ENCODE measurements at places on chromosomes 16 and 17.

GRCh38 chr17:72710834-72711233 is 381.7 kb downstream of the SLC39A11 start:
- no peak for DNase-seq

GRCh38 chr16:30186782-30187555 is 3.6 kb downstream of the CORO1A start:
- DNase-seq, result peak; percentile 91

GRCh38 chr16:55510185-55510805 is 1.4 kb downstream of the LPCAT2 start:
- DNase-seq, result no peak

GRCh38 chr16:11067697-11068141 is 123.4 kb downstream of the CLEC16A start:
- no peak for DNase-seq

GRCh38 chr16:67562918-67563707 is 787 bp downstream of the CTCF start:
- DNase-seq, result peak; percentile 59

DNA sequence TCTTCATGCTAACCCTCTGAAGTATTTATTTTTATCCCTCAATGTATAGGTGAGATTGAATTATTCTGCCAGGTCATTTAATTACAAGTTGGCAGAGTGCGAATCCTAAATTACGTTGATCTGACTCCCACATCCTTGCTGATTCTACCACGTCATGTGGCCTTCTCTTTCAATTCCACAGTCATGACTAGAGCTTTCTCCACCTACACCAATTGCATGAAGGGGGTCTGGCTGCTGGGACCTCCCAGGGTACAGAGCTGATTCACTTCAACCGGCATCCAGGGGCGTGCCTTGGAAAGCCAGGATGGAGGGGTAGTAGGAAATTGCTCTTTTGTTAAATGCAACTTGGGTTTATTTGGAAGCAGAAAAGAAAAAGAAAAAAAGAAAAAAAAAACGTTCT is 41.1 kb upstream of the CDH13 start:
- DNase-seq, result no peak

GRCh38 chr16:76926595-76926994 is 264.4 kb upstream of the MON1B start:
- no peak for DNase-seq

DNA sequence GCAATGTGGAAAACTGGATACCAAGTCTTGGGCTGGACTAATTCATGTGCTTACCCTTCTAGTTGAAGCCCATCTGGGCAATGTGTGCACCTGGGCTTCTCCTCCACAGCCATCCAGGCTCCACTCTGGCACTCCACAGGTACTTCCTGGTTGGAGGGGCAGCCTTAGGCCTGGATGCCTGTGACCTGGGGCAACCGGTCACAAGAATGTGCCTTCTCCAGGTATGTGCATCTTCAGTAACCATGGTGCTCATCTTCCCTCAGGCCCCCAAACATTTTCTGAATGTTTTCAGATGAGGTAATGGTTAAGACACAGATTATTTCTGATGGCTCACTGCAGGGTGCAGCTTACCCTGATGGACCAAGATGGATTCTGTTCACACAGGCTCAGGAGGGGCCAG is 11.1 kb downstream of the C16orf86 start:
- no peak for DNase-seq

DNA sequence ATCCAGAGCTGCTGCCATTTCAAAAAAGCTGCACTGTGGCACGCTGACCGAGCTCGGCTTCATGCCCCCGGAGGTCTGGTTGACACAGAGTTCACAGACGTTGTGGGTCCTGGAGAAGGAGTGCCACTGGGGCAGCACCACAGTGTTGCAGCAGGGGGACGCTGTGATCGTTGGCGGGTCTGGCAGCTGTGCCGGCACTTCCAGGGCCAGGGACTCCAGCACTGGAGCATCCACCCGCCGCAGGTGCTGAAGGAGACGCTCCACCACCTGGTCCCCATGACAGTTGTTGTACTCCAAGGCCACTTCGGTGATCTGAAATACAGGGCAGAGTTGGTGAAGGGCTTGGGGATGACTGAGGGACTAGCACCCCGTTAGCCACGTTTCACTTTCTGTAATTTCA is 23.5 kb downstream of the SNN start:
- no peak for DNase-seq

DNA sequence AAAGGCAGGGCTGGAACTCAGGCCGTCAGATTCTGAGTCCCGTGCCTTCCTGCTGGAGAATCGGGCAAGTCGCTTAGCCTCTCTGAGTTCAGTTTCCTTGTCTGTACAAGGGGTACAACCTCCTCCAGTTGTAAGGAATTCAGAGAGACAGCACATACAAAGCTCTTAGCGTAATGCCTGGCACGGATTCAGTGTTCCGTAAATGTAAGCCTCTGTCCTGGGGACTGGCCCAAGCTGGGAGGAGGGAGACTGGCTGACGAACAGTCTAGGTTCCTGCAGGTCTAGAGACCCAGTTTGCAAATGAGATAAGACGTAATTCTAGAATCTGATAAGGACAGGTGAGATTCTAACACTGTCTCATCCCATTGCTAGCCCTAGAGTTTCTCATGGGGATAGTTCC is 9.9 kb downstream of the METTL22 start:
- DNase-seq, result no peak

DNA sequence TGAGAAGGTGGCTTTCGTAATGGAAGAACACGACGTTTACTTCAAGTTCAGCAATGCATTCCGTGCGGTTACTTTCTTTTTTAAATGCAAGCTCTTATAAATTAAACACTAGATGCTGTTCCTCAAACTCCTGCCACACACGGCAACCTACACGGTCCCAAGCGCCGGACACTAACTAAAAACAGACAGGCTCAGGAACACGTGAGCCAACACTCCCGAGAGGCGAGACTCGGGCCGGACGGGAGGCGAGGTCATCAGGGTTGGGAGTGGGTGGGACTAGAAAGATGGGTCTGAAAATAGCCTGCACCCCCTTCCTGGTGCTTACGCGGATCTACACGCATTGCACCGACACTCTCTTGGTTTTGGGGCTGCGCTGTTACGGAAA is 6.4 kb downstream of the CLCN7 start:
- no peak for DNase-seq

- DNase-seq, result no peak
Observed at GRCh38 chr17:74239172-74239571, 25.8 kb downstream of the TTYH2 start.

DNA sequence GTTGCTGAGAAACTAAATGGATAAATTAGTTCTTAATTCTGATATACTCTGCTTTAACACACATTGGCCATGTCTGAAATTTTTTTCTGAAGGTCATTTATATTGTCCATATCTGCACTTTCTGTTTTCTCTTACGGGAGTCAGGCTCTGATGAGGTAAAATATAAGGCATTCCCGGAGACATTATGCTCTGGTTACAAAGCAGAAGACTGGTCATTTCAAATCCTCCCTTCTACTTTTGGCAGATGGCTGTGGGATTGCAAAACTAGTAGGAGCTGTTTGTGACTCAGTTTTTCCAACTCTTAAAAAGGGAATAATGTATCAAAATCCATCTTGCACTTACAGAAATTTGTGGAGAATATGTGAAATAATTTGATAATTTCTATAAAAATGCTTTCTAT is 92.2 kb upstream of the CPHXL start:
- DNase-seq, result no peak

GRCh38 chr16:49499869-49500610 is 126.4 kb downstream of the C16orf78 start:
- DNase-seq, result no peak

DNA sequence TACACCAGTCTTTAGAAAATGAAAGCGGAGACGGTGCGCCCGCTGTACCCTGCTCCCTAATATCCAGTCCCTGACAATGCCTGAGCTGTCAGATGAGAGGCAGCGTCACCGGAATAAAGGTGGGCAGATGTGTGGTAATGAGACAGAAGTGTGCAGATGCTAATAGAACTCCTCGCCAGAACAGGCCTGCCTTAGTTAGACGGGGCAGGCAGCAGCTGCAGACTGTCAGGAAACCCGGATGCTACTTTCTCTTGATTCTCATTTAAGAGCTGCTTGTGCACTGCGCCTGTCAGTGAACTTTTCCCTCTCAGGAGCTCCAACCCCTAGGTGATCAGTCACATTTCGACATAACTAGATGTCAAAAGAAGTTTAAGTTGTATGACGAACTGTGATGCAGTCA is 221.8 kb upstream of the IRX3 start:
- DNase-seq, result no peak

DNA sequence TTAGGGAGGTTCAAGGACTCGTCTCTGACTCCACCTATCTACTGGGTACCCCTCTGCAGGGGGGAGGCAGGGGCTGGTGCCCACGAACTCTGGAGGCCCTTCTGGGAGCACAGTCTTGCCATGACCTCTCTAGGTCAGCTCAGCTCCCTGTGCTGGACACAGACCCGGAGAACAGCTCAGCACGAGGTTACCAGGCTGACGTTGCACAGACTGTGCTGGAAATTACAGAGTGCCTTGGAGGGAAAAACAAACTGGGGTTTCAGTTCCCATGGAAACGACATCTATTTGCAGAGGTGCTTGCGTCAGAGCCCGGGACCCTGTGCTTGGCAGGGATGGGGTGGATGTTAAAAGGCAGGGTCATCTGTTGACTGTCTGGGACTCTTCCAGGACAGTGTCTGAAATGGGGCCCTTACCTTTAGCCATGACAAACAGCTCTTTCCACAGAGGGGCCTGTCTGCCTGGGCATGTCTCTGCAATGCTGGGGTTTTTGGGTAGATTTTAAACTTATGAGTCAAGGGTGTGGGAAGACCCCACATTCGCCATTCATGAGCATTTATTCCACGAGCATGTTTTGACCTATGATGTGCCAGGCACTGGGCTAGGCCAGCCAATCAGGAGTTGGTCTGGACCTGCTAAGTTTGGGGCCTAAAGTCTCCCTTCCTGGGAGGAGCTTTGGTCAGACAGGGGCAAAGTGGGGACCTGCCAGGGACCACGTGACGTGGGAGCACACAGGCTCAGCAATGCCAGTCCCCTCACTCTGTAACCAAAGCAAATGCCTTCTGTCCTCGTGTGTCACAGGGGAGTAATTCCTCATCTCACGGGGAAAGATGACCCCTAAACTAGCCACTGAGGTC is 22.5 kb downstream of the CCR7 start:
- DNase-seq, result peak; percentile 50

- no peak for DNase-seq
Observed at GRCh38 chr17:47864791-47865216, 13.8 kb upstream of the SP6 start.

DNA sequence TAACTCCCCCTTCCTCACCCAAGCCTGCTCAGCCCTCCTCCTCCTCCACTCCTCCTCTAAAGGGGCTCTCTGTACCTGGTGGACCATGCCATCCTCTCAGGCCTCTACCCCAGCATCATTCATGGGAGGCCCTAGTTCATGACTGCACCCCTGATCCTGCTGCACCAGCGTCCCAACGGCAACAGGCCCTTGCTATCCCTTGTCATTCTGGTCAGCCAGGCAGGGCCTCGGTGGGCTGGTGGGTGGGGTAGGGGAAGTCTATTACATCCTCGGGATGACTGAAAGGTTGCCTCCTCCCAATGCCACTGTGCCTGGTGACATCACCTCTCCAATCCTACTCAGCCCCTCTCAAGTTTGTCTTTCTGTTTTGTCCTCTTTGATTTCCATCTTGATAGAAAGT is 19.7 kb downstream of the ALOX12B start:
- DNase-seq, result no peak

DNA sequence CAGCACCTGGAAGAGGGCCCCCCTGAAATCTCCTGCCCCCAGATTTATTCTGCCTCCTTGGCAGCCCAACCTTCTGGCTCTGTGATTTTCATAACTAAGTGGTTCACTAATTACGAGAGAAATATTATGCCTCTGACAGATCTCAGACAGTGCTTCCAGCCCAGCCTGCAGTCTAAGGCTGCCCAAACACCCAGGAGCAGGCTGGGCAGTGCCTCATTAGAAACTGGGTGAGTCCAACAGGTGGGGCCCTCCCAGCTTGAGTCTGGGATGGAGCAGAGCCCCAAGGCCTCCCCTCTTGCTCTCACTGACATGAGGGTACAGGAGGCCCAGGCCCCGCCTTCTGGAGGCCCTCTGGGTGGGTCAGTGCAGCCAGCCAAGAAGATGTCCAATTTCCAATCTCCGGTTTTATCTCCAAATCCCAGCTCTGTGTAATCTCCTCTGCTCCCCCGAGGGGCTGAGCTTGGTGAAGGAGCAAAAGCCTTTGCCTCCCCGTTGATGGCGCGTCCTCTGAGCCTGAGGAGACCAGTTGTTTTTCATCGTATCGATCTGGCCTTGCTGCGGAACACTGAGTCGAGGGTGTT is 20.1 kb upstream of the ABCC3 start:
- DNase-seq, result no peak

DNA sequence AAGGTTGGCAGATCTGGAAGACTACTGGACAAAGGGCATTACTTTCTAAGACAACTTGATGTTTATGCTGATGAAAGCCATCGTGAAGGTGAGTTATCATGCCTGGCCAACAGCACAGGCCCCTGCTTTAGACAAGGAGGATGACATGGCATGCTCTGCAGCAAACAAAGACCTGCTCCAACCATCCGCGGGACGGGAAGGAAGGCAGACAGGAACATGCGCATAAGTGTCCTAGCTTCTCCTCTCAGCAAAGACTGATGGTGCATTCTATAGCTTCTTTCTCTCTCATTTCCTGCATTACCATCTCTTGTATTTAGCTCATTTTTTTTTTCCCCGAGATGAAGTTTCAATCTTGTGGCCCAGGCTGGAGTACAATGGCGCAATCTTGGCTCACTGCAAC is 5.4 kb downstream of the NPLOC4 start:
- no peak for DNase-seq

GRCh38 chr17:17391668-17392370 is 85.0 kb upstream of the MED9 start:
- DNase-seq, result peak; percentile 61

- no peak for DNase-seq
Observed at GRCh38 chr17:6901086-6901485, 69.6 kb upstream of the TEKT1 start.

- no peak for DNase-seq
Observed at GRCh38 chr17:21002309-21003006, 40.4 kb downstream of the USP22 start.

DNA sequence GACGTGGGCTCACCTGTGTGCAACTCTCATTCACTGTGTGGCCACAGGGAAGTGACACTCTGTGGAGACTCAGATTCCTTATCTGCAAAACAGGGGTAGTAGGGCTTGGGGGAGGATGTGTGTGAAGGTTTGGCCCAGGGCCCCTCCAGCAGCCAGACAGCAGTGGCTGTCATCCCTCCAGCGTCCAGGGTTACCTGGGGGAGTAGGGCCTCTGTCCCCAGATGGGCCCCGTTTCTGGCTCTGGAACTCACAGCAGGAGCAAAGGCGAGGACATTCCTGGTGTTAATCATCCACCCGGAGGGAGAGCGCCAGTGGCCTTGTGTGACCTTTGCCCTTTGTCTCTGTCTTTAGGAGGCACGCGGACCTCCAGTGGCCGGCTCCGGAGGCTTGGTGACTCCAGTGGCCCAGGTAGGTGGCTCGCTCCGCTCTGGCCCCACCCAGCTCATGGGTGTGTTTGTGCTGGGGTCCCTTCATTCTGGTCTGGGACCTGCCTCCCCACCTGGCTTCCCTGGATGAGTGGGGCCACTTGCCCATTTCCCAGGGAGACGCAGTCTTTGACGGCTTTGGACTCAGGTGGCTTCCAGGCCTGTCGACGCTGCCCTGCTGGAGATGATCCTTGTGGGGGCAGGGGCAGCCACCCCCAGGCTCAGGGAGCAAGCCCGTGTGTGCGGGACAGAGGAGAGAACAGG is 166.2 kb downstream of the SEC14L1 start:
- DNase-seq, result no peak

GRCh38 chr17:50428831-50429424 is 2.9 kb downstream of the ACSF2 start:
- DNase-seq, result no peak
